ENCODE measurements at places on chromosomes 12 and 14. TPM values are rescaled to one million over a fixed set of nuclear protein-coding genes. Genes with fewer than 3 reads are reported as not detected.

DNA sequence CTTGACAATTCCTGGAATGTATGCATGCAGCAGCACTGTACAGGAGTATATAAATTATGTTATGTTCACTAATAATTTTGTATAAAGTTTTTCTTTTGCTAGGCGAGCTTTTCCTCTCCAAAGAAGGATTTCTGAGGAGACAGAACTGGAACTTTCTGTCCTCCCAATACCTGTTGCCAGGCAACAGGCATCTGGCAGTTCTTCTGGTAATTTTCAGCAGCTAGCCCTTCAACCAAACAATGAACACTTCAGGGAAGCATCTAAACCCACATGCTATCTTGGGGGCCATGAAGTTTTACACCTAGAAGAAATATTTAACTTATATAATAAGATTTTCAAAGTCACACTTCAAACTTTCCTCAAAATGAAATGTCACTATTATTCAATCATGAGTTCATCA lies 162.9 kb upstream of the SYT10 start:
- no peak for DNase-seq

DNA sequence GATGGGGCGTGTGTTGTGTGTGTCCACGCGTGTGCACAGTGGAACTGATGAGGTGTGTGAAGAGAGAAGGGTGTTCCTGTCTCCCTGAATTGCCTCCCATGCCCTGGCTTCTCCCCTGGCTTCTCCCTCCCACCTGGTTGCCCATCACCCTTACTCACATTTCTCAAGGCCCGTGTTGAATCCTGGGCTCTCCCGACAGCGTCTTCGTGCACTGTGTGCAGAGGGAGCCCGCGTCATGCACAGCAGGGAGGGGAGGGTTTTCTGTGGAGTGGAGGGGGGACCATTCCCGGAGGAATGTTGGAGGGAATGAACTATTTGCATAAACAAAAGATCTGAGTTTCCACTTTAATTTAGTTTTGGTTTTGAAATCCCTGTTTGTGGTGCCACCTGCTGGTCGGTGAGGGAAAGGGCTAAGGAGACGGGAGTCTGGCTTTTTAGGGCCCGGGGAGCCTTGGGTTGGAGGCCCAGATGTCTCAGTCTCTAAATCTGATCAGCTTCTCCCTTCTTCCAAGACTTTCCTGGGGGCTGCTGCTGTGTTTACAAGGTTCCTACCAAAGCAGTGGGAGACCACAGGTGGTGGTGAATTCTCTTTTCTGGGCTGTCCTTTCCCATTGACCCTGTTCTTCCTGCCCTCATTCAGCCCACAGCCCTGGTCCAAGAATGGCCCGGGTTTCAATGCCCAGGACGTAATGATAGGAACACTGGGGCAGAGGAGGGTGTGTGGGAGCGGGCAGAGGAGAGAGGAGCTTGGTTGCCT lies at the start of gene C1R:
TSS of gene C1R (minus strand) at position 217 of the 757 bp plus-strand sequence. CDS start at position 160, 57 bp downstream.
- DNase-seq: peak; percentile 87

- no peak for DNase-seq
These were observed 6.4 kb downstream of the AQP6 start for GRCh38 chr12:49979016-49979586.

The NFATC4 gene
- total RNA-seq: 14.6 TPM

DNA sequence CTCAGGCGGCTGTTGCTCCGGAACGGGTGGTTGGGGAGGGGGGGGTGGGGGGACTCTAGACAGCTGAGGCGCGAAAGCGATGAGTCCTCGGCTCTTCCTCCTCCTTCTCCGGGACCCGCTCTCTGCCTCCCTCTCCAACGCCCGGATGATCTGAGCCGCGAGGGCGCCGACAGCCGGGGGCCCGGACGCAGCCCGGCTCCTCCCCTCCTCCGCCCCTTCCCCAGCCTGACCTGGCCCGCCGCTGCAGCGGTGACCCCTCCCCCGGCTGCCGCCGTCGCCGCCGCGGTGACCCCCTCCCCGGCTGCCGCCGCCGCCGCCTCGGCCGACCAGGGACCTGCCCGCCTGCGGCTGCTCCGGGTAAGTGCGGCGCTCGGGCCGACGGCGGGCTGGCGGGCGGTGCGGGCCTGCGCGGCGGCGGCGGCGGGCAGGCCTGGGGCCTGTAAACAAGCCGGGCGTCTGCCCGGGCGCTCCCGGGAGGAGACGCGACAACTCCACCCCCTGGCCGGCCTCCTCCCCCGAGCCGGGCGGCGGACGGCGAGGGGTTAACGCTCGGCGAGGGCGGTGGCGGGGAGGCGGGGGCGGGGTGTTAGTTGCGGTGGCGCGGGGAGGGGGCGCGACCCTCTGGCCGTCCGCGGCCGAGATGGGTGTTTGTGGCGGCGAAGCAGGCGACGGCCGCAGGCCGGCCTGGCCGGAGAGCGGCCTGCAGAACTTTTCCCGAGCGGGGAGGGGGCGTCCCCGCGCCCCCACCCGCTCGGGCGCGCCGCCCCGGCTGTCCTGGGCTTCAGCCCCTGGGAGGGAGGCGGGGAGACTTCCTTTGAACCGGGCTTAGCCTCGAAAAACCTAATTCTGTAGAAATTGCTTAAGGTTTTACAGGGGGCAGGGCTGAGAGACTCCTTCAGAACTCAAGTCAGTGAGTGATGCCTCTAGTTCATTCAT lies 568 bp downstream of the PPM1A start:
- DNase-seq: peak; percentile 23

DNA sequence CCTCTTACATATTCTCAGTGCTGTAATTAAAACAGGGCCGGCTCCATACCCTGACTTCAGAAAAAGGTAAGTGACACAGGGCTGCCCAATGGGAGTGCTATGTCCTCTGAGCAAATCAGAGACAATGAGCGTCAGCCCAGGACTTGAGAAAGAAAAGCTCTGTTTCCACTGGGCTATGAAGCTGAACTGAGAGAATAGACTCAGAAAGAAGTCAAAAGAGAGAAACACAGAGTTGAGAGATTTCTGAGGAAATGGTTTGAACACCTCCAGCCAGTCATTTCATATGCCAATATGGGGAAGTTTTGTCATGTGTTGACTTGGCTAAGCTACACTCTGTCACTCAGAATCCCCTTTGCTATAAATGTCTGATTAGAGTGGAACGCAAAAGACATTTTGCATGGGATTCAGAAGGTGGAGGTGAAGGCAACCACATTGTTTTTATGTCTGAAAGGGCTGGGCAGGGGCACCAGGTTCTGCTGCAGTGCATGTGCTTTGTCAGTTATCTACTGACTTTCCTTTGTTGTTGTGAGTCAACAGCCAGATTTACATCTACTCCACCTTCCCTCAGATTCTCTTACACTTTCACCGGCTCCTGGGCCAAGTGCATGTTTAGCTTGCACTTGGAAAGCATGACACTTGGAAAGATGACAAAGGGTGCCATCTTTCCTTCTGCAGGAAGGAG lies 313.3 kb downstream of the DUSP6 start:
- DNase-seq: no peak

The TMEM132D gene
- not detected for total RNA-seq

The C14orf132 gene
- 3.0 TPM for total RNA-seq

GRCh38 chr12:16658699-16659098 lies 52.7 kb upstream of the LMO3 start:
- DNase-seq: no peak

The TBX5 gene
- not detected for total RNA-seq

The C12orf50 gene
- total RNA-seq: not detected

- DNase-seq: no peak
These were observed 13.9 kb downstream of the TMEM119 start for GRCh38 chr12:108583991-108584390.

The KRT77 gene
- total RNA-seq: not detected

- no peak for DNase-seq
These were observed 25.6 kb upstream of the CHPT1 start for GRCh38 chr12:101671833-101672232.

The LTBP2 gene
- 1.3 TPM for total RNA-seq

The FAM186B gene
- total RNA-seq: 0.06 TPM

DNA sequence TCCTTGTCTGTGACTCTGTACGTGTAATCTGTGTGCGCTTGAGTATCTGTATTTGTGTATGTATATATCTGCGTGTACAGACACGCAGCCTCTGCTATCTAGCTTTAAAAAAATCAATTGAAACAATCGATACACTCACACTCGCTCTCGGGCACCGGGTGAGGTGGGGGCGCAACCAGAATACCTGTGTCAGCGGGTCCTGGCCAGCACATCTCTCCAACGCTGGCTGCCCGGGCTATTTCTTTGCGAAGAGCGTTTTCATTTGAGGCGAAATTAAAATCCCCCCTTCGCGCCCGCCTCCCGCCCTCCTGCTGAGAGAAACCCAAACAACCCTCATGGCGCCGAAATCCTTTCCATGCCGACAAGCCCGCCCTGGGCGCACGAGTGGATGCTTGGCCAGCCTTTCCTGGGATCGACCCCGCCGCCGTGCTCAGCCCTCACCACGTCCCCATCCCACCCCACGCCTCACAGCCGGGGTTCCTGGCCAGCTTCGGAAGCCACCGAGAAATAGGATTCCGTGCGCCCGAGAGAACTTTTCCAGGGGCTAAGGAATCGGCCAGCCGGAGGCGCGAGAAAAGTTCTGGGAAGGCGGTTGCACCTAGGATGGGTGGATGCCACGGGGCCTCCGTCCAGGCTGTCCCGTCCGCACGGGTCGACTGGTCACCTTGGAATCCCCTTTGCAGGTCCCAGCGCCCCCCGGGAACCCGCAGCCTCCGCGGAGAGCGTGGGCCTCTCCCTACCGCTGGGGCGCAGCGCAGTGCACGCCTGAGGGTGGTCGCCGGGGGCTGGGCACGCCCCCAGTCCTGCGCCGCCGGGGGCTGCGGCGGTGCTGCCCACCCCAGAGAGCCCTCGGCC lies 1.0 kb downstream of the ZDHHC22 start:
- no peak for DNase-seq

DNA sequence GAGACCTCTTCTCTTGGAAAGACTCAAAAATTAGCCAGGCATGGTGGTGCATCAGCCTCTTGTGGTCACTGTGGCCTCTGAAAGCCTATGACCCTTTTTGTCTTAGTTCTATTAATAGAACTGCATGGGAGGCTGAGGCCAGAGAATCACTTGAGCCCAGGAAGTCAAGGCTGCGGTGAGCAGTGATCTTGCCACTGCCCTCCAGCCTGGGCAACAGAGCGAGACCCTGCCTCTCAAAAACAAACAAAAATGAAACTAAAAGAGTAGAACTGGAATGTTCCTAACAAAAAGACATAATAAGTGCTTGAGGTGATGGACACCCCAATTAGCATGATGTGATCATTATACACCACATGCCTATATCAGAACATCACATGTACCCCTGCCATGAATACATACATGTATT lies 197.0 kb upstream of the EEA1 start:
- DNase-seq: no peak

- no peak for DNase-seq
These were observed 642.0 kb downstream of the SLC6A15 start for GRCh38 chr12:84270470-84271140.

GRCh38 chr14:43258396-43258795 lies 1248.7 kb downstream of the FSCB start:
- DNase-seq: no peak

The RTL1 gene
- not detected for total RNA-seq

GRCh38 chr12:64814432-64814831 lies 10.0 kb upstream of the TBC1D30 start:
- no peak for DNase-seq

DNA sequence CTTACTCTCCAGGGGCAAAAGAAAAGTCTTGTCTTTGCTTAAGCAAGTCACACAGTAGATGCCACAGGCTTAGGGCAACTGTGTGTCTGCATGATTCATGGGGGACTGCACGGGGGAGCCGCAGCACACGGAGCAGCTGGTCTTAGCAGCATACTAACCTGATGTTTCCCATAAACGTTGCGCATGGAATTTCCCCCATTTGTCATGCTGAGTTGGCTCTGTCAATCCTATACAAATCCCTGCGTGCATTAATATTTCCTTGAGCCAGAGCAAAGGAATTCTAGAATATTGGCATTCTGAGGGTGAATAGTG lies 71.2 kb downstream of the SAMD4A start:
- DNase-seq: peak; percentile 72

DNA sequence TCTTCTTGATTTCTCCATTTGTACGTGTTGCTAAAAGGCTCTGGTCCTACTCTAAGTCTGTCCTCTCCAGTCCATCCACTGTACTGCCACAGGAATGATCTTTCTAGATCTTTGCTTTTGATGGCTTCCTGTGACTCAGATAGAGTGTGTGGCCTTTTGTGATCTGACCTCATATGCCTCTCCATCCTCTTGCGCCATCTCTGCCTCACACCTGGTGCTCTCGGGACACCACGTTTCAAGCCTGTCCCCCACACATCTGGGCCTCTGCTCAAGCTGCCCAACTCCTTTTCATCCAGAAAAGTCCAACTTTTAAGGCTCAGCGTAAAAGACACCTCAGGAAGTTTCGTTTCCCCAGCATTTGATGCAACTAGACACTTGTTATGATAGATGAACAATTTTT lies 39.0 kb downstream of the DCAF4 start:
- no peak for DNase-seq

The NKX2-8 gene
- total RNA-seq: not detected

The ADSS1 gene
- total RNA-seq: 0.34 TPM

- no peak for DNase-seq
These were observed 67.7 kb upstream of the PTHLH start for GRCh38 chr12:28040246-28040645.

DNA sequence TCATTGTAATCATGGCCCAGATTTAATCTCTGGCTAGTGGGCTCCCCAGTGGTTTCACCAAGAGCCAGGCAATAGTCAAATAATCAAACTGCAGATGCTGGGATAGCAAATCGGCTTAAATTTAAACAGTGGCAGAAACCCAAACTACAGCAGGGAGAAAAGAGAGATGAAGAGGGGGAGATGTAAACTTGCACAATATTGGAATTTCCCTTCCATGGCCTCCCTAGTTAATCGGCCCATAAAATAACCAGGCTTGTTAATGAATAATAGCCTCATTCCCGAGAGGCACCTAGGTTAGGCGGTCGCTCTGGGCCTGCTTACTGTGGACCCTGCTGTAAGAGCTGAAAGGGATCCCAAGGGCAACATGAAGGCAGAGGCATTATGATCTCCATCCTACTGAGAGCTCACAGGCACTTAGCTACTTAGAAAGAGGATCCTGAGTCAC lies 116.2 kb downstream of the NUAK1 start:
- no peak for DNase-seq

- DNase-seq: no peak
These were observed 322.7 kb upstream of the RTL1 start for GRCh38 chr14:101226265-101226602.

DNA sequence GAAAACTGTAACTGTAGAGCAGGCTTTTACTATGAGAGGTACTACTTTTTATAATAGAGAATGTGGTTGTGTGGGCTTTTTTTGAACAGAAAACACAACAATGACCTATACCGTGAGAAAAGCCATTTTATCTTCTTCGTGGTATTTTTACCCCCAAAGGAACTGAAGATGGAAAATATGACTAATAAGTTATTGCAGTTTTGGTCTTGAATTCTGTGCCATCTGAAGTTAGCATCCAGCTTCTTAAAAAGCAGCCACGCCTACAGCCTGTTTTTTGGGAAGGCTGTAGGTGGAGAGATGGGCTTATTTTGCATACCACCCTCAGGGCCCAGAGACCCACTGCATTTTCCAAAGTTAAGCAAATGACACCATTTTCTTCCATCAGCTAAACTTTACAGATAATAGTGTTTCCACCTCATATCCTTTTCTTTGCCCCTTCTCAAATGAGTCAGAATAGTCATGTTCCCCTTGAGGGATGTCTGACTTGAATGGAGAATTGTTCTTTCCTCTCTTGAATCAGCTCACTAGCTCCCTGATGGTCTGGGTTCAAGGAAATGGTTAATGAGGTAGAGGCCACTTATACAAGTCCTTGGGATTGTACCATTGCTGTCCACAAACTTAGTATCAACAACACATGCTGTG lies 53.0 kb downstream of the TBC1D30 start:
- DNase-seq: no peak

GRCh38 chr12:113208041-113208934 lies 13.0 kb upstream of the TPCN1 start:
- no peak for DNase-seq

All from SJSA1 (cell line).